ENCODE measurements at places on chromosomes 6 and 20. TPM values are rescaled to one million over a fixed set of nuclear protein-coding genes. Genes with fewer than 3 reads are reported as not detected.

The DDX43 gene
- polyA plus RNA-seq: not detected

The BTN3A1 gene
- 14.0 TPM for polyA plus RNA-seq

The STX16 gene
- 72.7 TPM for polyA plus RNA-seq

The PARD6B gene
- 6.9 TPM for polyA plus RNA-seq

The NR2E1 gene
- not detected for polyA plus RNA-seq
